Kidney (tissue), 22 donors: ENCODE measurements at places on chromosomes 11 and 22. TPM values are rescaled to one million over a fixed set of nuclear protein-coding genes. Genes with fewer than 3 reads are reported as not detected.

RIBC2 gene
- 1.0 TPM for total RNA-seq

PANX3 gene
- total RNA-seq: not detected

DLG2 gene
- 7.2 TPM for total RNA-seq

MPEG1 gene
- total RNA-seq: 33.1 TPM

TEX12 gene
- total RNA-seq: not detected

MRGPRE gene
- total RNA-seq: 0.22 TPM

FAM76B gene
- total RNA-seq: 26.5 TPM

HPS5 gene
- 17.2 TPM for total RNA-seq

MMP7 gene
- 1,380 TPM for total RNA-seq

C11orf65 gene
- total RNA-seq: 1.1 TPM

CRYBA4 gene
- total RNA-seq: 0.41 TPM

B4GALNT4 gene
- 1.4 TPM for total RNA-seq

CHRDL2 gene
- 2.0 TPM for total RNA-seq

ST14 gene
- total RNA-seq: 139 TPM

C11orf52 gene
- total RNA-seq: 27.8 TPM

PEX16 gene
- total RNA-seq: 38.4 TPM

TTC38 gene
- 41.3 TPM for total RNA-seq

TRIM6 gene
- total RNA-seq: 6.5 TPM

JAML gene
- 17.1 TPM for total RNA-seq

NPTXR gene
- total RNA-seq: 12.5 TPM

DEUP1 gene
- 0.57 TPM for total RNA-seq

GAL gene
- total RNA-seq: 0.31 TPM

GGTLC2 gene
- 0.76 TPM for total RNA-seq

LDHAL6A gene
- not detected for total RNA-seq

EIF4G2 gene
- 716 TPM for total RNA-seq

HBG2 gene
- total RNA-seq: not detected

TMEM126B gene
- 51.5 TPM for total RNA-seq

BRSK2 gene
- 1.2 TPM for total RNA-seq

SVIP gene
- total RNA-seq: 42.1 TPM

DNAJB7 gene
- not detected for total RNA-seq
